ENCODE measurements at places on chromosomes 5 and 9. TPM values are rescaled to one million over a fixed set of nuclear protein-coding genes. Genes with fewer than 3 reads are reported as not detected.

The PKD2L2 gene
- total RNA-seq, result not detected

The LECT2 gene
- total RNA-seq, result not detected

GRCh38 chr5:114657342-114658130 lies 295.7 kb downstream of the KCNN2 start:
- no peak for DNase-seq

- DNase-seq, result no peak
Observed at GRCh38 chr5:31911291-31912265, 262.5 kb downstream of the GOLPH3 start.

The TRIP13 gene
- total RNA-seq, result 17.7 TPM

DNA sequence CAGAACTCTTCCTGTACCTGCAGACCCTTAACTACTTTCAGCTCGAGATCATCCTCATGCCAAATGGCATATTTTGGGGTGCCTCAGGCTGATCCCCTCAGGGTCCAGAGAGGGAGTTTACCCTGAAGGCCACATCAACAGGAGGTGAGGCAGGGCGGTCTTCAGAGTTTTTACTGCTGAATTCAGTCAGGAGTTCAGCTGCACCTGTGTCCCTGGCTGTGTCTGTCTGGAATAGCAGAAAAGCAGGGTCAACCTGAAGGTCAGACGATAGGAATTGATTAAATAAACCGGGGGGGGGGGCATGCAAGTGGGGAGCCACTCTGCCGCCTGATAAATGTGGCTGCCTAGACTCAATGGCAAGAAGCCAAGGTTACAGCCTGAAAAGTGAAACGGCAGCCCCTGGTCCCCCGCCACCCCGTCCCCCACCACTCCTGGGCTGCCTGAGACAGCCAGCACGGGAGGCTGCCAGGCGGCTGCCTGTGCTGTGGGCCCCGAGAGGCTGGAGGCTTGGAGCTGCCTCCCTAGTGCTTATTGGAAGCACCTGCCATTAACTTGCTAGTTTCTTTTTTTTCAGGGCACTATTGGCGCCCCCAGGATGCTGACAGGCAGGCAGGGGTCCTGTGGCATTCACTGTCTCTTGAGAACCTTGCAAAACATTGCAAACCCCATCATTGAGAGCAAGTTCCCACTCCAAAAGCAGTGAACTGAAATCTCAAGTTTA lies 182.7 kb upstream of the PPP1R26 start:
- DNase-seq, result no peak

- DNase-seq, result no peak
Observed at GRCh38 chr5:39755986-39756385, 331.2 kb upstream of the DAB2 start.

The C5orf52 gene
- not detected for total RNA-seq

The WDR38 gene
- total RNA-seq, result not detected

DNA sequence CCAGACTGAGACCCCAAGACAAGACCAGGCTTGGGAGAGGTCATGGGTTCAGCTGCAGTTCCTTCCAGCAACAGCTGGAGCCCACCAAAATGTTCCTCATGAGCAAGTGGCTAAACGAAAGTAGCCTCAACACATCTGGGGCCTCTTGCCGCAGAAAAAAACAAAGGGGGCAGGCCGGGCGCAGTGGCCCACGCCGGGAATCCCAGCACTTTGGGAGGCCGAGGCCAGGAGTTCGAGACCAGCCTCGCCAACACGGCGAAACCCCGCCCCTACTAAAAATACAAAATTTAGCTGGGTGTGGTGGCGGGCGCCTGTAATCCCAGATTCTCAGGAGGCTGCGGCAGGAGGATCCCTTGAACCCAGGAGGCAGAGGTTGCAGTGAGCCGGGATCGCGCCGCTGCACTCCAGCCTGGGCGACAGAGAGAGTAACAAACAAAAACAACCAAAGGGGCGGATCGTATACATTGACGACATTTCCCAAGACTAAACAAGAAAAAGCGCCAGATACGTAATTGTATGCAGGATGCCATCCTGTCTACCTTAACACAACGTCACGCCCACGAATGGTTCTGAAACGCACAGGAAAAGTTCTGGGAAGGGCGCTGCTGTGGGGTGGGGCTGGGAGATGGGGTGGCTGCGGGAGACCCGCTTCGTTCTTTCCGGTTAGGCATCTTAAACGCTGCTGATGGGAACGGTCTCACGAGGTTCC lies 1.7 kb downstream of the INPP5E start:
- DNase-seq, result no peak

GRCh38 chr9:74772121-74772520 lies 115.6 kb downstream of the TRPM6 start:
- DNase-seq, result no peak

The SYK gene
- 45.5 TPM for total RNA-seq

DNA sequence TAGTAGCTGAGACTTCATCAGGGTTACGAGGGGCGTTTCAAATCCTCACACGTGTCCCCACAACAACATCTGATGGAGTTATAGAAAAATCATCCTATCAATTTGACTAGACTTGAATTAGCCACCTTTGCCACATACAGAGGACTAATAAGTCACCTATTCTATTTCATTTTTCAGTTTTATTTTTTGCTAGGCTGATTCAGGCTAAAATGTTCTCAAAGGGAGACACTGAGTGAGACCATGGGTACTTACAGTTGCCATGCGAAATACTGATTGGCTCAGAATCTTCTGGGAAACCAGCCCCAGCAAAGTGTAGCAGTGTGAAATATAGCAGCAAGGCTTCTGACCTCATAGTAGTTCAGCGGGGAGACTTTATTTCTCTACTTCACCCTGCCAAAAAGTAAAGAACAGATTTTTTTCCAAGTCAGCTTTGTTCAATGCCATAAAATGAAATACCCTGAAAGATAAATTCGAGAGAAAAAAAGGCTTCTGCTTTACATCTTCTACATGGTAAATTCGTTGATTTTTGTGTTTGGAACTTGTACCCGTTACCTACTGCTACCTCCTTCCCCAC lies 69.9 kb downstream of the SEMA6A start:
- DNase-seq, result no peak

DNA sequence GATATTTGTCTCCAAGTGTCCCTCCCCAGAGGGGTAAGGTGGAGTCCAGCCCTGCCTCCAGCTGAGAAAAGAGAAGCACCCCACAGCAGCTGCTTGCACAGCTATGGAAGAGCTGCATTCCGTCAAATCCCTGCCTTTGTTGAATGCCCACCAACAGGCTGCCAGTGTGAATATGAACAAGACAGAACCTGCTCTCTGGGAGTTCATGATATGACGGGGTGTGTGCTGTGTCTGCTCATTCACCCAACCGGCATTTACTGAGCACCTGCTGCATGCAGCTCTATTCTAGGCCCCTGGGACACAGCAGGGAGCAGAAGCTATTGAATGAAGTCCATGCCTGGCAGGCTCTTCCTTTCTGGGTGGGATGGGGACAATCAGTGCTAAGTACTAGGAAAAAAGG lies 238.8 kb downstream of the GADD45G start:
- DNase-seq, result no peak

DNA sequence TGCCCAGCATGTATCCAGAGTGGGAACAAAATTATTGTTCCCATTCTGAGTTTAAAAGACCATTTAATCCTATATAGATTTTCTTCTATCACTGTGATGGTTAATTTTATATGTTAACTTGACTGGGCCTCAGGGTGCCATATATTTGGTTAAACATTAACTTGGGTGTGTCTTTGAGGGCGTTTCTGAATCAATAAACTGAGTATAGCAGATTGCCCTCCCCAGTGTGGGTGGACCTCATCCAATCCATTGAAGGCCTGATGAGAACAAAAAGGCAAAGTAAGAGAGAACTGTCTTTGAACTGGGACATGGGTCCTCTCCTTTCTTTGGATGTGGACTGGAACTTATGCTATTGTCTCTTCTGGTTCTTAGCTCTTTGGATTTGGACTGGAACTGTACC lies 17.3 kb downstream of the RIOK2 start:
- no peak for DNase-seq

The MYMK gene
- not detected for total RNA-seq

- DNase-seq, result no peak
Observed at GRCh38 chr9:129459547-129460322, 161.2 kb downstream of the C9orf50 start.

DNA sequence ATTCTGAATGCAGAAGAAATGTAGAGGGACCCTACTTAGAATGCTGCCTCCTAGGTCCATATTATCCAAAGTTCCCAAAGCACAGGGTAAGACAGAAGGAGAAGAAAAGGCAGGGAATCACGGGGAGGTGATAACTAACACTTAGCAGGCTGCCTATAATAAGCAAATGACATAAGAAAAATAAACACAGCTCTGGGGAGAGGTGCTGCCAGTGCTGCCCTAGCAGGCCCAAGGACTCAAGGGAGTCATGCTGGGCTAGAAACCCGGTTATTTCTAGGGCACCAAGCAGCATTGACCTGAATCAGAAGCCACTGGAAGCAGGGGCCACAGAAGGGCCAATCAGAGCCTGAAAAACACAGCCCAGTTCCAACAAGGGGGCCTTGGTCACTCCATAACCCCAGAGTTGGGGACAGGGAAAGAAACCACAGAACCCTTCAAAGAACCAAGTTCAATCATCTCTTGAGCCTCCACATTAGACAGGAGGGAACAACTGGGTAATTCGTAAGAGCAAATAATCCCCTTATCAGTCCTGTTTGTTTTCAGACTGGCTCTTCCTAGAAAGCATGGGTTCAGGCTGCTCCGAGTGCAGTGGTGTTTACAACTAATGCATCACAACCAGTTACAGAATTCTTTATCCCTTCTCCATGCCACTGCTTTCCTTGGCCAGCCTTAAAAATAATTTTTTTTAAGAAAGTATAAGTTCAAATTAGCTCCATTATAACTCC lies 24.0 kb downstream of the NRG2 start:
- DNase-seq, result no peak

The SPATA31E1 gene
- total RNA-seq, result not detected

The NME5 gene
- 0.38 TPM for total RNA-seq

DNA sequence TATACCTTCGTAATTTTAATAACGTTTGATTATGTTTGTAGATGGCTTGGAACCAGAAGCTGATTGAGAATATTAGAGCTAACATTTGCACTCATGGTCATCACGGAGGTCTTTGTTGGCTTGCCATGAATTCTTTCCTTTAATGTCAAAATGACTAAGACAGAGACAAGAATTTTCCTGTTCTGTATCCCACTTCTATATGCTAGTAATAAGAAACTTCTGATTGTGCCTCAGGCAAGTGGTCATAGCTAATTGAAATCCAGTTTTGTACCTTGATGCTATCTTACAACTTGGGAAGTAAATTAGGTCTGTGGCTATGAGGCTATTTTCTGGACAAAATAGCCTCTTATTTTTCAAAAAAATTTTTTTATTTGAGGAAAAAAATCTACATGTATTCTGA lies 167.6 kb downstream of the RANBP17 start:
- DNase-seq, result no peak

DNA sequence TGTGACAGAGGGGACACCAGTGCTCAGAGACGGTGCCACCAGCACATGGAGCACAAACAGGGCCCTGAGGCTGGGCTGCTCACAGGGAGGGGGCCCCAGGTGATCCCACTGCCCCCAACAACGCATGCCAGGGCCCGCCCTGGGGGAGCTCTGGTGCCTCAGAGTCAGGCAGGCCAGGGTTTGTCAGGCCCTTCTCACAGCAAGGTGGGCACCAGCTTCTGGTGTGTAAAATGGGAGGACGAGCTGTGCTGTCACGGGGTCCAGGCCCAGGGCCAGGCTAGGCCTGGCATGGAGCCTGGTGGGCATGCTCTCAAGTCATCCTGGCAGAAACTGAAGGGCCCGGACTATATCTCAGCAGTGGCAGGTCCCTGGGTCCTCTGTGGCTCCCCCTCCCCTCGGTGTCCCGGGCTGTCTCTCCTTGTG lies 34.5 kb downstream of the PRRT1B start:
- DNase-seq, result no peak

DNA sequence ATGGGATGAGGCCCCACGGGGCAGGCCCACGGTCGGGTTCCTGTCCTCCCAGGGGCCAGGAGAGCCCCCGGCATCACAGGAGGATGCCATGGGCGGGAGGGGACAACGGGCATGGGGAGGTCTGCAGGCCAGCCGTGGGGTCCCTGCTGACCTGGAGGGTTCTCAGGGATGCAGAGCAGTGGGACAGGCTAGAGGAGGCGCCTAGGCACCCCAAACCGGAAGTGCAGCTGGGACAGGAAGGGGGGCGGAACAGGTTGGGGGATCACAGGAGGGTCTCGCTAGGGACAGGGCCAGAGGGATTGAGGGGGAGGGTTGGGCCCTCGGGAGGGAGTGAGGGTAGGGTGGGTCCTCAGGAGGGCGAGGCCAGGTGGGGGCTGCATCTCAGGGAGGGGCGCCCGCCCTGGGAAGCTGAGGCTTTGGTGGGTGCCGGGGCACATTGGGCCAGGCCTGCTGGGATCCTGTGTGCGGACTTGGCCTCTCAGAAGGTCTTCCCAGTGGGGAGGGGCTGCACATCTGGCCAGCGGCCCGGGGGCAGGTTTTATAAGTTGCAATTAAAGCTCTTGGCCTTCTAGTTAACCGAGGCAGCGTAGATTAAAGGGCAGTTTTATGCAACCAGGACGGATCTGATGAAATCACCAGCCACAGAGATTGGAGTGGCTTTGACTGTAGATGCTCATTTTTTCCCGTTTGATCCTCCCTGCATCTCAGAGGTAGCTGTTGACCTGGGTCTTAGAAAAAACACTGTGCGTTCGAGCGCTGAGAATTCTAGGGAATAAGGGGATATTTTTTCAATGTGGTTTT lies 20.1 kb downstream of the NKD2 start:
- no peak for DNase-seq

The ALDH1A1 gene
- 56.6 TPM for total RNA-seq

The ELOVL7 gene
- total RNA-seq, result 4.0 TPM

DNA sequence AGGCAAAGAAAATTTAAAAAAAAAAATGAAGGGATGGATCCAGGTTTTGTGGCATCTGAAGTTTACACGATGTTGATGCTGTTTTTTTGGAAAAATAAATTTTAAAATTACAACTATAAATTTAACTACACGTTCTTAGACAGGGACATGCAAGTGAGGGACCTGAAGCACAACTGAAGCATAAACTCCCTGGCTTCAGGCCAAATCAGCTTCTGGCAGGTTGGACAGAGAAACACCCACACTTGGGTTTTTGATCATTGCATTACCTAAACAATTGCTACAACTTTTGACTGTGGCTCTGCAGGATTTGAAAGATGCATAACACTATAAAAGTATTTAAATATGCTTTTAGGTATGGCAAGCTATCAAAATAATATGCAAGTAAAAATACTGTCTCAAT lies 1318.3 kb upstream of the DMAC1 start:
- DNase-seq, result no peak

DNA sequence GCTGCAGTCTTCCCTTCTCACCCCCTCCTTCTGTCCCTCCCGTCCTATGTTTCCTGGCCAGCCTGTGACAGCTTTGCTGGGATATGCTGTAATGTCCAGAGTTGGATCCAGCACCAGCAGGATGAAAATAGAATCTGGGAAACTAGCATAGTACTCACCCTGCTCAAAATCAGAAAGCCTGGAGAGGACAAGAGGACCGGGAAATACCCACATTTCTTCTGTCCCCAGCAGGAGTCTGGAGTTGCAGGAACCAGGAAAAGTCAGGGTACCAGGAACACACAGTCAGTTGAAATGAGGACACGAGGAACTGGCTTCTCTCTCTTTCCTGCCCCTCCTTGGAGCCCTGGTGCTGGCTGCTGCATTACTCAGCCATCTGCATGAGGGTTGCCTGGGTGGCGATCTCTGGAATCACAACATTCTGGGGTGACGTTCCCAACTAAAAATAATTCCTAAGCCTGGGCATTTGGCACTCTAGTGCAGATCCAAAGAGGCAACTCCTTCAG lies 59.6 kb upstream of the NFIL3 start:
- DNase-seq, result no peak

The FSTL4 gene
- 1.5 TPM for total RNA-seq

The AKNA gene
- total RNA-seq, result 7.0 TPM
